A673 (cell line): ENCODE measurements at places on chromosomes 2 and 18.

DNA sequence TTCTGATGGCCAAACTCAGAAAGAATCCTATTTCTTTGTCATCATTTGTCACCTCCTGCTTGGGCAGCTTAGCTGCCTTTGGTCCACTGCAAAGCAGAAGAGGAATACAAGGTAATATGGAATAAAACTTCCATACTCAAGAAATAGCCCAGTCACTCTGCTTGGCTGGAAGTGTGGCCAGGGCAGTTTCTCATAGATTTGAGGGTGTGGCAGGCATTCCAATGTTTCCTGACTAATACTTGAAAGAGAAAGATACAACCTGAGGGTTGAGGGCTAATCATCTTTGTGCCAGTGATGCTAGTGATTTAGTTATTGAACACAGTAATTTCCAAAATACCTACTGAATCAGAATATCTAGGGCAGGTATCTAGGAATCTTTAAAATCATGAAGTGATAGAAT, 83.1 kb downstream of the FAM161A start:
- no peaks in the 10 kb centered on the region for H3K4me1 ChIP-seq
- H3K36me3 ChIP-seq, result no peaks in the 10 kb centered on the region
- H3K4me3 ChIP-seq, result no peak overlapping the region
- no peaks in the 10 kb centered on the region for H3K27me3 ChIP-seq

DNA sequence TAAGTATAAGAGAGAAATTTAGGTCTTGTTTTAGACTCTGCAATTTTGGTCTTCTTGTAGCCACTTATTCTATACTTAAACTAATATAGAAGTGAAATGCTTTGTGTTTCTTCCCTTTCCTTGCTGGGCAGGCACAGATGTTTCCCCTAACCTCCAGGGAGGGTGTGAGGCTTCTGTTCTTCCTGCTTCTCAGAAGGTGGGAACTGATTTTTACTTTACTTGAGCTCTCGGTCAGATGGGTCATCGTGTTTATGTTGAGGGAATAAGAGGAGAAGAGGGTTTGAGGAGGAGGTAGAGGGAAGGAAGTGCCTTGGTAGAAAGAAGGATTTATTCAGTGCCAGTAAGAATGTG, 92.5 kb upstream of the CXCR4 start:
- H3K36me3 ChIP-seq, result no peaks in the 10 kb centered on the region
- H3K4me3 ChIP-seq, result no peak overlapping the region
- H3K27ac ChIP-seq, result no peak overlapping the region
- H3K4me1 ChIP-seq, result no peaks in the 10 kb centered on the region
- no peak for DNase-seq
- peaks cover 16% of the 10 kb centered on the region for H3K27me3 ChIP-seq

DNA sequence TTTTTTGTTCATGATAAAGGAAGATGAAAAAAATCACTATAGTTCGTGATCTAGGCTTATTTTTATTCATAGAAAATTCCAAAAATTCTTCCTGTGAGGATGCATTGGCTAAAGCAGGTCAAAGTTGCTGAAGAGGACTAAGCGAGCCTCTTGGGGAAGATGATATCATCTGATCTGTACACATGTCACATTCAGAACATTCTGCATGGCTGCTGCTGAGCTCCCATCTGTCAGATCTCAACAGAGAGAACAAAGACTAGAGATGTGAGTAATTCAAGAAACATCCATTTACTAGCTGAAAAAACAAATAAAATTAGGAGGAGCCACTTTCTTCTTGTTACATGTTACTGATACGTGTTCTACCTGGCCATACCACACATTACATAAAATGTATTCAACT, 518.6 kb upstream of the FSIP2 start:
- H3K4me1 ChIP-seq, result no peaks in the 10 kb centered on the region
- H3K36me3 ChIP-seq, result no peaks in the 10 kb centered on the region
- H3K27me3 ChIP-seq, result no peaks in the 10 kb centered on the region
- no peak for DNase-seq
- H3K4me3 ChIP-seq, result no peak overlapping the region
- H3K27ac ChIP-seq, result no peak overlapping the region

GRCh38 chr2:158967114-158967730, 1.2 kb upstream of the TANC1 start:
- peak; percentile 14 for DNase-seq
- no peaks in the 10 kb centered on the region for H3K36me3 ChIP-seq
- peak overlapping the region; percentile 90 for H3K4me3 ChIP-seq
- peaks cover 13% of the 10 kb centered on the region for H3K4me1 ChIP-seq
- peak overlapping the region; percentile 70 for H3K27ac ChIP-seq
- no peaks in the 10 kb centered on the region for H3K27me3 ChIP-seq

- no peak overlapping the region for H3K4me3 ChIP-seq
- H3K4me1 ChIP-seq, result no peaks in the 10 kb centered on the region
- no peak overlapping the region for H3K27ac ChIP-seq
- no peaks in the 10 kb centered on the region for H3K27me3 ChIP-seq
Observed at GRCh38 chr2:29562896-29563295, 358.5 kb downstream of the ALK start.

DNA sequence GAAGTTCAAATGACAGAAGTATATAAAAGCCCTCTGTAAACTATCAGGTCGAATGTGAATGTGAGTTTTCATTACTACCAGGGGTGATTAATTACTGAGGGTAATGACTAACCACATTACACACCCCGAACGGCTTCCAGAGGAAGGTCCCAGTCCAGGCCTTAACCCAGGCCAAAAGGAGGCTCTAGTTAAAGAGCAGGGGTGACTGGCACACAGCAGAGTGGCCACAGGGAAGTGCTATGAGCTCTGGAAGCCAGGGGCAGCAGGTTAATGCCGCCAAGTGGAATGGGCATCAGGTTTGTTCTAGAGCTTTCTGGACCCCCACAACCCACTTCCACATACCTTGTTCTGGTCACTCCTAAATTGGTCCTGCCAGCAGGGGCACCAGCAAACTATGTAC, 87.7 kb downstream of the BCL11A start:
- H3K36me3 ChIP-seq, result no peaks in the 10 kb centered on the region
- H3K27ac ChIP-seq, result no peak overlapping the region
- H3K4me3 ChIP-seq, result no peak overlapping the region
- H3K4me1 ChIP-seq, result no peaks in the 10 kb centered on the region
- DNase-seq, result no peak
- H3K27me3 ChIP-seq, result no peaks in the 10 kb centered on the region

GRCh38 chr18:63956755-63957154, 7.7 kb downstream of the HMSD start:
- DNase-seq, result no peak
- H3K4me1 ChIP-seq, result peaks cover 4% of the 10 kb centered on the region
- H3K4me3 ChIP-seq, result no peak overlapping the region
- H3K27ac ChIP-seq, result no peak overlapping the region
- no peaks in the 10 kb centered on the region for H3K27me3 ChIP-seq

GRCh38 chr2:175914846-175915245, 87.2 kb downstream of the LNPK start:
- H3K4me1 ChIP-seq, result no peaks in the 10 kb centered on the region
- H3K4me3 ChIP-seq, result no peak overlapping the region
- no peaks in the 10 kb centered on the region for H3K36me3 ChIP-seq
- H3K27ac ChIP-seq, result no peak overlapping the region

GRCh38 chr2:85704800-85705679, 10.9 kb downstream of the GNLY start:
- H3K4me1 ChIP-seq, result peaks cover 30% of the 10 kb centered on the region
- H3K36me3 ChIP-seq, result no peaks in the 10 kb centered on the region
- H3K4me3 ChIP-seq, result no peak overlapping the region
- H3K27ac ChIP-seq, result peak overlapping the region; percentile 12

- H3K27ac ChIP-seq, result no peak overlapping the region
- H3K4me3 ChIP-seq, result no peak overlapping the region
- no peak for DNase-seq
Observed at GRCh38 chr18:24657444-24657842, 197.0 kb downstream of the HRH4 start.

GRCh38 chr2:159139216-159139933, 147.1 kb downstream of the WDSUB1 start:
- H3K36me3 ChIP-seq, result no peaks in the 10 kb centered on the region
- no peak for DNase-seq
- H3K4me1 ChIP-seq, result peaks cover 12% of the 10 kb centered on the region

DNA sequence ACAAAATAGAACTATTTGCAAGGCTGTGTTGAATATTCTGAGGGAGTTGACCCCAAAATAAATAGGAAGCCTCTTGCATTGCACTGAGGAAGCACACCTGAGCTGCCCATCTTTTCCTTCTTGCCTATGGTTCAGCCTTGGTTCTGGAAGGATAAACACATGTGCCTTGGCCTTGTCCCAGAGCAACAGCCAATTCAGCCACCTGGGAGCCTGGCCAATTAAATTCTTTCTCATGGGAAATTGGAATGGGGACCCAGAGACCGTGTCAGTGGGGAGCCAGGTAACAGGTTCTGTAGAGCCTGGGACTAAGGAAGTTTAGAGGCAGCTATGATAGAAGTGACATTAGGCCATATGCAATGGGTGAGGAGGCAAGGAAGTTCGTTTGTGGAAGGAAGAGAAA, 99.6 kb downstream of the KLF7 start:
- DNase-seq, result no peak
- no peaks in the 10 kb centered on the region for H3K27me3 ChIP-seq
- H3K36me3 ChIP-seq, result no peaks in the 10 kb centered on the region
- peaks cover 22% of the 10 kb centered on the region for H3K4me1 ChIP-seq
- H3K4me3 ChIP-seq, result no peak overlapping the region

GRCh38 chr2:38862476-38862875, 13.3 kb downstream of the DHX57 start:
- H3K36me3 ChIP-seq, result peaks cover 46% of the 10 kb centered on the region
- no peaks in the 10 kb centered on the region for H3K27me3 ChIP-seq
- no peak overlapping the region for H3K27ac ChIP-seq
- no peak for DNase-seq
- H3K4me1 ChIP-seq, result no peaks in the 10 kb centered on the region

GRCh38 chr2:198375083-198375410, 570.7 kb downstream of the PLCL1 start:
- no peaks in the 10 kb centered on the region for H3K4me1 ChIP-seq
- no peak overlapping the region for H3K27ac ChIP-seq
- no peaks in the 10 kb centered on the region for H3K27me3 ChIP-seq
- H3K4me3 ChIP-seq, result no peak overlapping the region
- DNase-seq, result no peak
- no peaks in the 10 kb centered on the region for H3K36me3 ChIP-seq

- no peak for DNase-seq
- no peaks in the 10 kb centered on the region for H3K27me3 ChIP-seq
- no peaks in the 10 kb centered on the region for H3K36me3 ChIP-seq
- no peaks in the 10 kb centered on the region for H3K4me1 ChIP-seq
- H3K4me3 ChIP-seq, result no peak overlapping the region
- H3K27ac ChIP-seq, result no peak overlapping the region
Observed at GRCh38 chr2:10923008-10923375, 11.3 kb downstream of the KCNF1 start.

- H3K27ac ChIP-seq, result no peak overlapping the region
- DNase-seq, result no peak
- H3K4me1 ChIP-seq, result peaks cover 14% of the 10 kb centered on the region
- H3K4me3 ChIP-seq, result no peak overlapping the region
- no peaks in the 10 kb centered on the region for H3K36me3 ChIP-seq
- H3K27me3 ChIP-seq, result no peaks in the 10 kb centered on the region
Observed at GRCh38 chr2:177629357-177630024, 236.9 kb downstream of the AGPS start.

DNA sequence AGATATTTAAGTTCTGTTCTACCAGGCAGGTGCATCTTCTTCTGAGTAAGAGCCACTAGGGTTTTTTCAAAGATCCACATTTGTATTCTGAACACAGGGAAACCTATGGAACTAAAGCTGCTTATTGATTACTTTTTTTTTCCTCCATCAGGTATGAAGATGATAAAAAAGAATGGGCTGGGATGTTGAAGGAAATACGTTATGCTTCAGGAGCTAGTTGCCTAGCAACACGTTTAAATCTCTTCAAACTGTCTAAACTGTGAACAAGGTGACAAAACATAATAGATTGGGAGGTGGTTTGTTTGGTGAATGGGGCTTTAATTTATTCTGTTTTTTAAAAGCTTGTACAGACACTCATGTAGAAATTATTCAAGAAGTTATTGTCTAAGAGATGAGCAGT, 15.9 kb downstream of the KLHL41 start:
- no peak overlapping the region for H3K4me3 ChIP-seq
- no peaks in the 10 kb centered on the region for H3K4me1 ChIP-seq
- DNase-seq, result no peak
- no peaks in the 10 kb centered on the region for H3K27me3 ChIP-seq
- H3K27ac ChIP-seq, result no peak overlapping the region

GRCh38 chr2:164850235-164850634, 8.6 kb upstream of the COBLL1 start:
- H3K36me3 ChIP-seq, result no peaks in the 10 kb centered on the region
- no peak overlapping the region for H3K27ac ChIP-seq
- H3K4me3 ChIP-seq, result no peak overlapping the region
- no peaks in the 10 kb centered on the region for H3K27me3 ChIP-seq

DNA sequence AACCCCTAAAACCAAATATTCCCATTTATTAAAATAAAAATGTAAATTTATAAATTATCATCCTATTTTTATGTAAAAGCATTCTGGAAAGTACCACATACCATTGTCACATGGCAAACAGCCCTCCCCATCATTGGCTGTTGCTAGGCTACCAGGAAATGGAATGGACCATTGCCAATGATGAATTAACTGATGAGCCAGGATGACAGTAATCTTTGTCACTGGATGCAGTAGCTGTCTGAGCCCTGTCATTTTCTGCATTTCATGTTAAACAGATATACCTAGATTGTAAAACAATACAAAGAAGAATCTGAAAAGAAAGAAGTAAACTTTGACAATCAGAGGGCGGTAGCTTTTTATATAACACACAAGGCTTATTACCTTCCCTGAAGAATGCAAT, 641.4 kb downstream of the BCL11A start:
- H3K4me3 ChIP-seq, result no peak overlapping the region
- H3K36me3 ChIP-seq, result no peaks in the 10 kb centered on the region
- H3K4me1 ChIP-seq, result no peaks in the 10 kb centered on the region
- no peak overlapping the region for H3K27ac ChIP-seq
- H3K27me3 ChIP-seq, result no peaks in the 10 kb centered on the region

DNA sequence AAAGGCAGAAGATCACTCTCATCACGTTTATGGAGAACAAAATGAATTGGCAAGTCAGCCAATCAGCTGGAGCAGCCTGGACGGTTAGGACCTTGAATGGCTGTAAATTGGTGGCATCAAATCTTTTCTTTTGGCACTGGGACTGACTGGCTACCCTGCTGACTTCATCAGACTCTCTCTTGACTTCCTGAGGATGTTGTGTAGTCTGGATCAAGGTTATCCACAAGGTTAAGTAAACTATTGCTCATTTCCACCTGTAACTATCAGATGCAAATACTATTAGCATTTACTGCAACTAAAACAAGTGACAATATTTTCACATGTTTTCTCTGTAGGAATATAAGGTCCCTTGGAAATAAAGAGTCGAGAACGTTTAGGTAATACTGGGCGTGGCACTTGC, 134.3 kb upstream of the RASGRP3 start:
- H3K4me3 ChIP-seq, result no peak overlapping the region
- no peaks in the 10 kb centered on the region for H3K36me3 ChIP-seq
- no peaks in the 10 kb centered on the region for H3K27me3 ChIP-seq
- H3K4me1 ChIP-seq, result no peaks in the 10 kb centered on the region
- H3K27ac ChIP-seq, result no peak overlapping the region

DNA sequence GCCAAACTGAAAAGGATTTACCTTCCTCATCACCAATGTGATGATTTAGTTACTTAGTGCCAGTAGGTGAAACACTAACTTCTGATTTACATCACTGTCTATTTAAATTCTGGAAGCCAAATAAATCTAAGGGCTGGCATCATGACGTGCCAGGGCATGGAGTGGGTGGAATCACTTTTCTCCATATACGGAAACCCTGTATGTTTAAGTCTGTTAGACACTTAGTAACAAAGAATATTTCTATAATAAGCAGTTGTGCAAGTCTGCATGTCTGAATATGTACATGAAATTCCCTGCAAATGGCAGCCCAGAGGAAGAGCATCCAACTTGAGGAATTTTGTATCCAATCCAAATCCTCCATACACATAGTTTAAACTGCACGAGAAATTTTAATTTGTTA, 243.1 kb upstream of the SMAD7 start:
- H3K4me3 ChIP-seq, result no peak overlapping the region
- peaks cover 7% of the 10 kb centered on the region for H3K4me1 ChIP-seq
- no peaks in the 10 kb centered on the region for H3K27me3 ChIP-seq
- H3K27ac ChIP-seq, result no peak overlapping the region
